ENCODE measurements at places on chromosomes 3 and 15.

GRCh38 chr3:188590557-188590956 is 436.6 kb downstream of the LPP start:
- DNase-seq: no peak

DNA sequence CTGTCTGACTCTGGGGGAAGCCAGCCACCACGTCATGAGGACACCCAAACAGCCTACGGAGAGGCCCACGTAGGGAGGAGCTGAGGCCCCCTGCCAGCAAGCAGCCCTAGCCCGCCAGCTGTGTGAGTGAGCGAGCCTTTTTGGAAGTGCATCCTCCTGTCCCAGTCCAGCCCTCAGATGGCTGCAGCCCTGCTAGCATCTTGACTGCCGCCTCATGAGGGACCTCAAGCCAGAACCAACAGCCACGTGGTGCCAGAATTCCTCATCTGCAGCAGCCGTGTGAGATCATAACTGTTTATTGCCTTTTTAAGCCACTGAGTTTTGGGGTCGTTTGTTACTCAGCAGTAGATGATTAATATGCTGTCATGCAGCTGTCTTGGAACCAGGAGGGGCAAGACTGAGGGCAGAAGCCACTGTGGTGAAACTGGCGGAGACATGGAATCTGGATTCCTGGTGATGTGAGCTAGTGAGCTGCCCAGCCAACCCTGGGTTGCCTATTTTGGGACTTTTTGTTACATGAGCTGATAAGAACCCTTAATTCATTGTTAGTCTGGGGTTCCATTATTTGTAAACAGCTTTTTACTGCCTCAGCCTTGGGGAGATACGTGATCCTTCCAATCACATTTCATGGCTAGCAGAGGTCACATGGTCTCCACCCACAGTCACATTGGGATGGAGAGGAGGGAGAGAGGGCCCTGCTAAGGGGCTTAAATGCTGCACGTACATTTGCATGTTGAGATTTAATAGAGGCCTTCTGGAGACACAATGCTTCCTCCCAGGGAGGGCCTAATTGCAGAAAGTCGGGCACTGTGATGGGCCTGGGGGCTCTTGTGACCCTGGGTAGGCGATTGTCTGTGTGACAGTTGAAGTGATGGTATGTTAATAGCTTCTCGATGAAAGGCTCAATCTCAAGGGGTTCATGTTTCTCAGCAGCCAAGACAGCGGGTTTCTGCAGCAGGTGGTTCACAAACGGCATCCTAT is 73.8 kb downstream of the RPLP1 start:
- no peak for DNase-seq

- no peak for DNase-seq
Observed at GRCh38 chr3:133472242-133472641, 72.4 kb downstream of the BFSP2 start.

DNA sequence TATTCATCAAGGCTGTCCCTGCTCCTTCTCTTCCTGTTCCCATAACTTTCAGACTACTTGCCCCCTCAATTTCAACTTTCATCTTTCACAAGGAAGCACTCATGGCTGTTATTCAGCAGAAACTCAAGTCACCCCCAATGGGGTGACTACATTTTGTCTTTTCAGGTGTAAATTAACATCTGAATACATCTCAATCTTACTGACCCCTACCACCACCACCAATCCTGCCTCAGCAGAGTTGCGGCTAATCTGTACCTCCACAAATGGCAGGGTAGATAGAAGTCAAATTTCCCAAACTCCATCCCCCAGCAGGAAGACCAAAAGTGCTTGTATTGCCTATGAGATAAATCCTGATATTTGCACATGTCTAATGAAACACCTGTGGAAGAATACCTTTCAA is 19.2 kb downstream of the SOX2 start:
- DNase-seq: no peak

- no peak for DNase-seq
Observed at GRCh38 chr3:44100298-44100695, 141.4 kb upstream of the TOPAZ1 start.

DNA sequence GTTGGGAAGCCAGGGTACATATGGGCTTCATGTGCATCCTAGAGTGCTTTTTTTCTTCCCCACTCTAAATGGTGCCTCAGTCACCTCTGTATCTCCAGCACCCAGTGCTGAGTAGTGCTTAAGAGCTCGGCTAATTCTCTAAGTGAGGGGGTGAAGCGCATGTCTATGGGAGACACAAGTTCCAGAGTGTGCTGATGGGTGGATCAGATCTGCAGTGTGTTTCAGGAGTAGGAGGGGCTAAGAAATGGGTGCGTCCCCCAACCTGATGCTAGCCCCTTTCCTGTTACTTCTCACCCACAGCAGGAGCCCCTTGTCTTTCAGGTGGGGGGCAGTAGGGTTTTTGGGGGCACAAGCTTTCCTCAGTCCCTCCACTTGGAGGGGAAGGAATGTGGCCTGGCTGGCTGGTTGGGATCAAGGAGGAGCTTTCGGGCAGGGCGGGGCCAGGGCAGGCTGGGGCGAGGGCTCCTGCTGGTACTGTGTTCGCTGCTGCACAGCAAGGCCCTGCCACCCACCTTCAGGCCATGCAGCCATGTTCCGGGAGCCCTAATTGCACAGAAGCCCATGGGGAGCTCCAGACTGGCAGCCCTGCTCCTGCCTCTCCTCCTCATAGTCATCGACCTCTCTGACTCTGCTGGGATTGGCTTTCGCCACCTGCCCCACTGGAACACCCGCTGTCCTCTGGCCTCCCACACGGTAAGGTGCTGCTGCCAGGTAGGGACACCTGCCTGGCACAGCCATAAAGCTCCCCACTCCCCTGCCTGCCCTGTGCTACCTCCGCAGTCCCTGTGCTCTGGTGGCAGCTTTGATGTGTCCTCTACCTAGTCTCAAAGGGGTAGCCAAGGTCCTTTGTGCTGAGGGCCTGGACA is at the start of gene IL17RE:
IL17RE (plus strand) TSS at position 477 of the 866 bp plus-strand sequence; CDS start at position 562, 85 bp downstream.
- no peak for DNase-seq

GRCh38 chr3:187522293-187522692 is 147.9 kb downstream of the SST start:
- DNase-seq: no peak

GRCh38 chr3:32110233-32110760 is 3.9 kb downstream of the GPD1L start:
- DNase-seq: no peak

DNA sequence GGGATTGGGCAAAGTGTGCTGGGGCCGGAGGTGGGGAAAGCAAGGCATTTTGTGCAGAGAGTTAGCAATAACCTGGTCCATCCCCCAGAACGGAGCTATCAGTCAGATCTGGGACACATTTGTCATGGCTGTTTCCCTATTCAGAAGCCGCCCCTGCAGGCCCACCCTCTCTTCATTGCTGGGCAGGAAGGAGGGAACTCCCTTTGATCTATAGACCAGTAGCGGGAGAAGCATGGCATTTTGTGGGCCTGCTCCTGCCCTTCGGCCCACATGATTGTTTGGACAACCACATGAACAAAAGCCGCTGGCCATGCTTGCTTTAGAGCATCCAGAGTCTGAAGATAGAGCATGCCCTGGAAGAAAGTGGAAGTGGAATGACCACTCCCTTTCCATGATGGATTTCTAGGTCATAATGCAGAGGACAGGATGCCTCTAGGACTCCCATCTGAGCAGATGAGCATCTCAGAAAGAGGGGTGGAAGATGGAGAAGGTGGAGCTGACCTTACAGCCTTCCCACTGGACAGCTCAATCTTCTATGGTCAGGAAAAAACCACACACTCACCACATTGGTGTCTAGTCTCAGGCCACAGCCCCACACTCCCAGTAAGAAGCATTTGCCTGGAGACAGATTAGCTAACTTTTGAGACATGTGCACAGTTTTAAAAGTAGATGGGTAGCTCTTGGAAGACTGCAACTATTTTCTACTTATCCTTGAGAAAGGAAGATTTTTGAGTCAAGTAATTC is 11.9 kb upstream of the LRTM1 start:
- no peak for DNase-seq

DNA sequence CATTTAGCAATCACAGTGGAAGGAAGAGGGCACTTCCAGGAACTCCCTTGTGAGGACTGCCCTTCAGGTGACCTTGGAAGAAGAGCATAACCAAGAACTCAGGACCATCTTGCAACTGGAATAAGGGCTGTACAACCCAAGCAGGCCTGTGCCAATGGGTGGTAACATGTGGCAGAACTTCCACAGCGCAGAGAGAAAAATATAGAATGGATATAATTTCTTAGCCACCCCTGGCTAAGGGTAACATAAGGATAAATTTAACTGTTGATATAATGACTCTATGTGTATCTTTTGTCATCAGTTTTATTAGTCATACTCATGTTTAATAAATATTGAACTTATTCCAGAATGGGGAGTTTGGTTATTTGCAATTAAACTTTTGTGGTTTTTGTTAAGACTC is 13.4 kb upstream of the MFSD1 start:
- no peak for DNase-seq

DNA sequence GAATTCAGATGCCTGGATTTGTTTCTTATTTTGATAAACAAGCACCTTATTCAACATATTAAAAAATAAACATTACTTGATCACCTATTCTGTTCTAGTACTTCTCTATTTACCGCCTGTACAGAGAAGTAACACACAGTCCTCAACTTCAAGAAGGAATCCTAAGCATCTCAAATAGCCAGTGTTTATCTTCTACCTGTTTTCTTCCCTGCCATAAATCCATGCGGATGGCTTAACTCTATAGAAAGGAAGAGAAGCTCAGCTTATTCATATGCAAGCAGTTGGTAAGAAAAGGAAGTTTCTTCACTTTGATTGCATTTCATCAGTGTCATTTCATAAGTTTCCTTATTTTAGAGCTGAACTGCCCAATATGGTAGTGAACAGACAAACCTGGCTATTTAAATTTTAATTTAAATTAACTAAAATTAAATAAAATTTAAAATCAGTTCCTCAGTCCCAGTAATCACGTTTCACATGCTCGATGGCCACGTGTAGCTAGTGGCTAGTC is 210.0 kb upstream of the PEX5L start:
- DNase-seq: no peak

GRCh38 chr15:92599394-92599970 is 56.1 kb downstream of the FAM174B start:
- DNase-seq: no peak

GRCh38 chr3:11095932-11096265 is 58.4 kb upstream of the HRH1 start:
- no peak for DNase-seq

GRCh38 chr3:18426597-18427193 is 1.6 kb upstream of the SATB1 start:
- DNase-seq: peak; percentile 24

DNA sequence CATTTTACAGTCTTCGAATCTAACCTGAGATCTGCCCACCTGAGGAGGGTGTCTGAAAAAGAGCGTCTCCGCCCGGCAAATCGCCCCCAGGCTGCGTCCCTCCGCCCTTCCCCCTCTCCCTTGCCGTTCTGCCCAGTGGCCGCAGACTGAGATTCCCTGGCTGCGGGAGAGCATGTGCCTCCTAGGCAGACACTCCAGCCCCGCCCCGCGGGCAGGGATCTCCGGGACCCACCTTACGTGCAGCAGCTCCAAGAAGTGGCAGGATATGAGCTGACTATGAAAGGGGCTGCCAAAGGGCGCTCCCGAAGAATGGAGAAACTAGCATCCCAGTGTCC is 2.7 kb upstream of the WNT5A start:
- DNase-seq: no peak

GRCh38 chr3:132268956-132269355 is 48.3 kb upstream of the ACP3 start:
- DNase-seq: no peak

- no peak for DNase-seq
Observed at GRCh38 chr3:45566196-45566595, 28.4 kb upstream of the LIMD1 start.

GRCh38 chr3:112611752-112612515 is 29.0 kb downstream of the CCDC80 start:
- no peak for DNase-seq
